ENCODE measurements at places on chromosomes 1 and 21. TPM values are rescaled to one million over a fixed set of nuclear protein-coding genes. Genes with fewer than 3 reads are reported as not detected.

Gene IL6R
- total RNA-seq, result 8.3 TPM

Gene ZNF362
- total RNA-seq, result 29.5 TPM

Gene SELP
- 0.47 TPM for total RNA-seq

Gene UQCRHL
- total RNA-seq, result 3.6 TPM

Gene MR1
- total RNA-seq, result 11.3 TPM

Gene TSPAN2
- 6.0 TPM for total RNA-seq
